B cell (primary cell): ENCODE measurements at places on chromosomes 3 and 15.

DNA sequence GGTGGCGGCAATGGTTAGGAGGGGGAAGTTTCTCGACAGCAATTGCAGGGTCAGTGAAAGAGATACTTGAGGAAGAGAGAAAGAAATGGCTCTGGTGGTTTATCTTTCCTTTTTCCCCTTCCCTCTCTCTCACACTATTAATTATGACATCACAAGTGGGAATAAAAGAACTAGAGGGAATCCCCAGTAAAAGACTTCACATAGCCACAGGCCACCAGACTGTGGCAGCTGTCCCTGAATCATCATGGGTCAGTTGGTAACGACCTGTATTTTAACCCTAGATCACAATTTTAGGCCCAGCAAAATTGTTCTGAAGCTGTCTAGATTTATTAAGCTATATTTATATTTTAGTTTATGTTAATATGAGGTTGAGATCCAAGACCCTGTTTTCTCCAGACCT, 40.3 kb downstream of the MBNL1 start:
- H3K27ac ChIP-seq = no peak overlapping the region
- DNase-seq = no peak
- peaks cover 18% of the 10 kb centered on the region for H3K4me1 ChIP-seq
- H3K36me3 ChIP-seq = peaks cover 38% of the 10 kb centered on the region

GRCh38 chr15:78998526-78998925, 53.7 kb upstream of the CTSH start:
- no peaks in the 10 kb centered on the region for H3K27me3 ChIP-seq
- H3K36me3 ChIP-seq = no peaks in the 10 kb centered on the region
- H3K27ac ChIP-seq = no peak overlapping the region
- DNase-seq = no peak

GRCh38 chr3:122689587-122689986, 8.9 kb downstream of the PARP14 start:
- no peak overlapping the region for H3K4me3 ChIP-seq
- H3K4me1 ChIP-seq = peaks cover 37% of the 10 kb centered on the region
- H3K27ac ChIP-seq = no peak overlapping the region
- DNase-seq = no peak

- no peak for DNase-seq
- H3K36me3 ChIP-seq = no peaks in the 10 kb centered on the region
- no peak overlapping the region for H3K27ac ChIP-seq
- no peaks in the 10 kb centered on the region for H3K4me1 ChIP-seq
- no peak overlapping the region for H3K4me3 ChIP-seq
Measured at GRCh38 chr3:21446027-21446426, 305.0 kb downstream of the ZNF385D start.

DNA sequence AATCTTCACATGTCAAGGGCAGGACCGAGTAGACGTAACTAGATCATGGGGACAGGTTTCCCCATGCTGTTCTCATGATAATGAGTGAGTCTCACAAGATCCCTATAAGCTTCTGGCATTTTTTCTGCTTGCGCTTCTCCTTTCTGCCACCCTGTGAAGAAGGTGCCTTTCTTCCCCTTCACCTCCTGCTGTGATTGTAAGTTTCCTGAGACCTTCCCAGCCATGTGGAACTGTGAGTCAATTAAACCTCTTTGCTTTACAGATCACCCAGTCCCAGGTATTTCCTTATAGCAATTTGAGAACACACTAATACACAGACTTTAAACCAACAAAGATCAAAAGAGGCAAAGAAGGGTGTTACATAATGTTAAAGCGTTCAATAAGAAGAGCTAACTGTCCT, 156.6 kb upstream of the UBE2E2 start:
- no peaks in the 10 kb centered on the region for H3K27me3 ChIP-seq
- no peaks in the 10 kb centered on the region for H3K4me1 ChIP-seq
- H3K36me3 ChIP-seq = no peaks in the 10 kb centered on the region
- H3K4me3 ChIP-seq = no peak overlapping the region

DNA sequence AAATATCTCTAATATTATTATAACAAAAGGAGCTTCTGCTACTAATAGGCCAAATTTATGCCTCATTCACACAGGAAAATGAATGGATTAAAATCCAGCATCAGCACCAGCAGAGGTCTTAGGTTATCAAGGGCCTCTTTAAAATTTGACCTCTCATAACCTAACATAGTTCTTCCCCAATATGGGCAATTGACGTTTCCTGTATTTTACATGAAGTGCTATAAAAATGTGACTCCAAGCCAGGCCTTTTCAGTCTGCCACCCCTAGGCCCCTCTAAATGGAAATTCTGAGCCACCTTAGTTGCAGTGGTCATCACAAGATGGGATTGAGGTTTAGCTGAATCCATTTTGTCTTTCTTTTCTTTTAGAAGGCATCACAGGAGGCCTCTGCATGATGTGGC, 70.1 kb downstream of the CASR start:
- H3K27ac ChIP-seq = no peak overlapping the region
- no peak overlapping the region for H3K4me3 ChIP-seq
- H3K36me3 ChIP-seq = no peaks in the 10 kb centered on the region
- DNase-seq = no peak

DNA sequence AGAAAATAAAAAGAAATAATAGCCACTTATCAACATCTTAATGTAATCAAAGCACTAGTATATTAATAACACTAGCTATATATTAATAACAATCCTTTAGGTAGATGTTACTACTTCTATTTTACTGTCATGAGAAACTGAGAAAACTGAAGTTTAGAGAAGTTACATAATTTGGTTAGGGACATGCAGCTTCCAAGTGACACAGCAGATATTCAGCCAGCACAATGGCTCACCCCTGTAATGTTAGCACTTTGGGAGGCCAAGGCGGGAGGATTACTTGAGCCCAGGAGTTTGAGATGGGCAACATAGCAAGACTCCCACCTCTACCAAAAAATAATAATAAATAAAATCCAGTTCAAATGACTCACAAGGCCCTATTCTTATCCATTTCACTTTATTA, 1.9 kb upstream of the UBR1 start:
- H3K27ac ChIP-seq = no peak overlapping the region
- H3K4me3 ChIP-seq = no peak overlapping the region
- H3K36me3 ChIP-seq = no peaks in the 10 kb centered on the region
- DNase-seq = no peak
- H3K27me3 ChIP-seq = no peaks in the 10 kb centered on the region
- peaks cover 21% of the 10 kb centered on the region for H3K4me1 ChIP-seq

DNA sequence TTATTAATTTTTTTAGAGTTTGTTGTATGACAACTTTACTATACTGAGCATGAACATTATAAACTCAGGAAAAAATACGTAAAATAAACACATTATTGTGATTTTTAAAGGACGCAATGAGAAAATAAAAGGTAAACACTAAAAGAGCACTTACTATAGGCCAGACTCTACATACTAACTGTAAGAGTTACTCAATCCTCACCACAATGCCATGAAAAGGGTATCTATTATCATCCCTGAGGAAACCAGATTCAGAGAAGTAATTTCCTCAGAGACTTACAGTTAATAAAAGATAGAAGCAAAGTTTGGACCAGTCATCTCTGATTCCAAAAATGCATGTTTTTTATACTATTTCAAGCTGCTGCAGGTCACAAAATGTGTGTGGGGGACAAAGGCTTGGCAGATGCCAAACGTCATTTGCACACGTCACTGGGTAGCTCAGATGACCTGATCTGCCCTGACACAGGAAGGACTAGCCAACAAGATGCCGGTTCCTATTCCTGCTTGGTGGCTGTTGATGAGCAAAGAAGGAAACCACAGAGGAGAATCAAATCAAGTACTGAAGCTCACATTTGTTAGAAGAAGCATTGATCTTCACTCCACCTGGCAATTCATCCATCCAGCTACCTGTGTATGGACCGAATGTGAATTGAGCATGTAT, 42.3 kb downstream of the KLHL6 start:
- no peak overlapping the region for H3K4me3 ChIP-seq
- H3K27ac ChIP-seq = peak overlapping the region; percentile 57
- no peaks in the 10 kb centered on the region for H3K27me3 ChIP-seq
- DNase-seq = peak; percentile 78
- H3K36me3 ChIP-seq = peaks cover 4% of the 10 kb centered on the region
- H3K4me1 ChIP-seq = peaks cover 66% of the 10 kb centered on the region

GRCh38 chr3:188562144-188562543, 408.2 kb downstream of the LPP start:
- H3K4me1 ChIP-seq = no peaks in the 10 kb centered on the region
- H3K4me3 ChIP-seq = no peak overlapping the region
- no peak overlapping the region for H3K27ac ChIP-seq
- H3K36me3 ChIP-seq = no peaks in the 10 kb centered on the region
- no peak for DNase-seq
- no peaks in the 10 kb centered on the region for H3K27me3 ChIP-seq

DNA sequence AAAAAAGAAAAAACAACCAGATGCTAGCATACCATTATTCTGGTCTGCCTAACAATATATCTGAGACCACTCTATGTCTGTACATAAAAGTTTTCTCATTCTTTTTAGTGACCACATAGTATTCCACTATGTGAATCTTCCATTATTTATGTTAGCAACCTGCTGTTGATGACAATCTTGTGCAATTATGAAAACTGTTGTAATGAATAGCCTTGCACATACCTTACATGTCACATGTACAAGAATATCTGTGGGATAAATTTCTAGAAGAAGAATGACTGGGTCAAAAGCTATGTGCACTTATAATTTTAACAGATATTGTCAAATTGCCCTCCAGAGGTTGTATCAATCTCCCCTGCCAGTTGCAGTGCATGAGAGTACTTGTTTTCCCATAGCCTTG, 62.5 kb downstream of the ARHGAP31 start:
- H3K27ac ChIP-seq = no peak overlapping the region
- no peaks in the 10 kb centered on the region for H3K36me3 ChIP-seq
- no peak for DNase-seq
- no peak overlapping the region for H3K4me3 ChIP-seq
